ENCODE measurements at places on chromosomes 11 and 22. TPM values are rescaled to one million over a fixed set of nuclear protein-coding genes. Genes with fewer than 3 reads are reported as not detected.
A peak's percentile ranks its signal among the peaks of the same experiment; 100 is the strongest.

- DNase-seq, result no peak
Observed at GRCh38 chr22:33639588-33640254, 280.6 kb downstream of the LARGE1 start.

GRCh38 chr11:64765851-64766665 is 6.3 kb upstream of the PYGM start:
- no peak for DNase-seq

DNA sequence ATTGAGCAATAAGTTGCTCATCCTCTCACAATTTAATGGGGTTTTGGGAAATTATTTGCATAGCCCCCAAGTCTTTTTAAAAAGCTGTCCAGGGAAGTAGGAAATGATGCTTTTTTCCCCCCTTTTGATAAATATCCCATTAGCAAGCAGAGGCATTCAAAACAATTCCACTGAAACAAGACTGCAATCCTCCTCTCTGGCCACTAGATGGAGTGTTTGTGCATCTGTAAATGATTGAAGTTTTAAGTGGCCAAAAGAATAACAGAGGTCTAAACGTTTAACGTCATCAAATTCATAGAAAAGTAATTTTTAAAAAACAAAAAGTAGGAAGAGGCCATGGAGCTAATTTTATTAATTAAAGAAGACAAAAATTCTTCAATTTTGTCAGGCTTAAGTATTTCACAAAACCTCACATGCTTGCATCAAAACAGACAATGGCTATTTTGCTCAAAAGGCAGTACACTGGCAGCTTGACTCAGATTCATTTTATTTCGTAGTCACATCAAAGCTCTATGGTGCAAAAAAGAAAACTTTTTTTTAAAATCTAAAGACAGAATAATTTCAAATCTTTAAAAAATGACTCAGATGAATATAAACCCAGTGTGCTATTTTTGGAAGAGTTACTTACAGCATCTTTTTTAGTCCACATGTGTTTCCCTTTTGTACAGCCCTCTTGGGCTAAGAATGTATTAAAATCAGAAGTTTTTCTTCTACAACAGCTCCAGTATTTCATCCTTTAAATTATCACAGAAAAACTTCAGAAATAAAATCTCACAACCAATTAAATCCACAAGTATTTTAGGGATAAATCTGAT is 17.8 kb downstream of the CHORDC1 start:
- peak; percentile 62 for DNase-seq

TRIM49 gene
- total RNA-seq, result not detected

DNA sequence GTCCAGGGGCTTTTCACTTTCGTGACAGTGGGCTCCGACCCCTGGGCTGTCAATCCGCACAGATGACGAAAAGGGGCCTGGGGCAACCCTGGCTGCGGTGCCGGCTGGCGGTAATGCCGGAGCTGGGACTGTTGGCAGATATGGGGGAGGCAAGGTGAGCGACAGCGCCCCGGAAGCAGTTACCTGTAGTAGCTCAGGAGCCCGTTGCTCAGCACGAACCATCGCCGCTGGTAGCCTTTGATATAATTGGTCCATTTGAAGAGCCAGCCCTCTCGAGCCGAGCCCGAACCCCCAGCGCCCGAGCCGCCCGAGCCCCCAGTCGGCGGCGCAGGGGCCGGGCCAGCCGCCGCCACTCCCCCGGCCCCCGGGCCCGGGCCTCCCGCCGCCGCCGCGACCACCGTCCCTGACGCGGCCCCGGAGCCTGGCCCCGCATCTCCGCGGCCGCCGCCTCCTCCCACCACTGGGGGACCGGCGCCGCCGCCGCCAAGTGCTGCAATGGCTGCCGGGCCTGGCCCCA is 396 bp downstream of the OSBP start:
- DNase-seq, result no peak

DNA sequence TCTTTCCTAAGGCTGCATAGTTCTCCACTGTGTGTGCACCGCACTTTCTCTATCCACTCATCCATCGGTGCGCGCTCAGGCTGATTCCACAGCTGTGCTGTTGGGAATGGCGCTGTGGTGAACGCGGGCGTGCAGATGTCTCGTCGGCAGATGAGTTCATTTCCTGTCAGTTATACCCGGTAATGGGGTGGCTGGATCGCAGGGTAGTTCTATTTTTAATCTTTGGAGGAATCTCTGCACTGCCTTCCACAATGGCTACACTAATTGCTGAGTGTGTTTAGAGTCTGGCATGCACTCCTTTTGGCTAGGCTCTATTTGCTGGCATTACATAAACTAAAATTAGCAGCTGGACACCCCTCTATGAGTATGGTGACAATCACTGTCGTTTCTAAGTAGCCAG is 27.9 kb upstream of the KRTAP5-7 start:
- DNase-seq, result no peak

DNA sequence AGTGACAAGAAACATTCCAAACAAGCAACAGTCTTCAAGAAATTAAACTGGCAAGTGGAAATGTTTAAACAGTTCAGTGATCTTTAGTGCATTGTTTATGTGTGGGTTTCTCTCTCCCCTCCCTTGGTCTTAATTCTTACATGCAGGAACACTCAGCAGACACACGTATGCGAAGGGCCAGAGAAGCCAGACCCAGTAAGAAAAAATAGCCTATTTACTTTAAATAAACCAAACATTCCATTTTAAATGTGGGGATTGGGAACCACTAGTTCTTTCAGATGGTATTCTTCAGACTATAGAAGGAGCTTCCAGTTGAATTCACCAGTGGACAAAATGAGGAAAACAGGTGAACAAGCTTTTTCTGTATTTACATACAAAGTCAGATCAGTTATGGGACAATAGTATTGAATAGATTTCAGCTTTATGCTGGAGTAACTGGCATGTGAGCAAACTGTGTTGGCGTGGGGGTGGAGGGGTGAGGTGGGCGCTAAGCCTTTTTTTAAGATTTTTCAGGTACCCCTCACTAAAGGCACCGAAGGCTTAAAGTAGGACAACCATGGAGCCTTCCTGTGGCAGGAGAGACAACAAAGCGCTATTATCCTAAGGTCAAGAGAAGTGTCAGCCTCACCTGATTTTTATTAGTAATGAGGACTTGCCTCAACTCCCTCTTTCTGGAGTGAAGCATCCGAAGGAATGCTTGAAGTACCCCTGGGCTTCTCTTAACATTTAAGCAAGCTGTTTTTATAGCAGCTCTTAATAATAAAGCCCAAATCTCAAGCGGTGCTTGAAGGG is 6.0 kb downstream of the MALAT1 start:
- DNase-seq, result peak; percentile 27

DNA sequence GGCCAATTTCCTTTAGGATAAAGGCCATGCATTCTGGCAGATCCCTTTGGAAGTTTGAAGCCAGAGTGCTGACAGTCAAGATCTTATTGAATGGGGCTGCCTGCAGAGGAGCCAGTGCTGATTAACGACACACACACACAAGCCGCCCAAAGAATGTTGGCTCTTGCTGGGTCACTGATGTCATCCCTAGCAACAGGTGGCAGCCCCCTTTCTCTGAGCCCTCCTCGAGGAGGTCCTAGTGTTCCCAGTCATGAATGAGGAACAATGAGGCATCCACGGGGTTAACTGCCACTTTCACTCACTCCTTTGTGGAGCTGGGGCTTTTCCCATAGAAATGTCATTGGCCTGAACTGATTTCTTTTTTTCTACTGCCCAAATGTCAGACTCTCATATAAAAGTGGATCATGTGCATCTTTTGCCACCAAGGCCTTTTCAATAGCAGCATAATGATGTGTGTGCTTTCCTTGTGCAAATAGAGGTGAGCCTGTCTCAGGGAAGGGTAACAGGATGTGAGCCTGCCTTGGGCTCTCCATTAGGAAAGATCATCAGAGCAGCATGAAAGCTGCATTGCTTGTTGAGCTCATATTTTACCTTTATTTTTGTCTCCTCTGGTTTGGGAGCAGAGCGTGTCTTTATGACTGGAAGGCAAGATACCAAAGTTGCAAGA is 301.8 kb upstream of the MTNR1B start:
- no peak for DNase-seq

All from B cell (primary cell).